ENCODE measurements at places on chromosomes 2 and 18.

GRCh38 chr18:39942702-39943101, 2012.3 kb upstream of the PIK3C3 start:
- no peak for DNase-seq

- DNase-seq, result no peak
Measured at GRCh38 chr18:38450876-38451275, 885.3 kb upstream of the CELF4 start.

GRCh38 chr2:150860301-150860700, 372.8 kb upstream of the RND3 start:
- no peak for DNase-seq

- no peak for DNase-seq
Measured at GRCh38 chr18:79634186-79634585, 45.4 kb upstream of the CTDP1 start.

- DNase-seq, result no peak
Measured at GRCh38 chr2:11023326-11024258, 111.9 kb downstream of the KCNF1 start.

DNA sequence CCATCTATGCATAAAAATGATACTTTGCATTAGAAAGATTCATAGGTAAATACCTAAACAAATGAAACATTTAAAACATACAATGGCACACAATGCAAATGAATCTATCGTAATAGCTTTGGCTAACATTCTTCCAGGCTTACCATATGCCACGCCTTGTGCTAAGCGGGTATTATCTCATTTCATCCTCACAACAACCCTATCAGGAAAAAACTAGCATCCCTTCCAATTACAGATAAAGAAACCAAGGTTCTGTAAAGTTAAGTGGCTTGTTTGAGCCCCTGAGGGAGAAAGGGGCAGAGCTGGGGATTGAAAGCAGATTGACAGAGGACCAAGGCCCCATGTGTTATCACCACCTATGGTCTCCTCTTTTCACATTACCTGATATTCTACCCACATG, 145.4 kb upstream of the ETAA1 start:
- DNase-seq, result no peak

DNA sequence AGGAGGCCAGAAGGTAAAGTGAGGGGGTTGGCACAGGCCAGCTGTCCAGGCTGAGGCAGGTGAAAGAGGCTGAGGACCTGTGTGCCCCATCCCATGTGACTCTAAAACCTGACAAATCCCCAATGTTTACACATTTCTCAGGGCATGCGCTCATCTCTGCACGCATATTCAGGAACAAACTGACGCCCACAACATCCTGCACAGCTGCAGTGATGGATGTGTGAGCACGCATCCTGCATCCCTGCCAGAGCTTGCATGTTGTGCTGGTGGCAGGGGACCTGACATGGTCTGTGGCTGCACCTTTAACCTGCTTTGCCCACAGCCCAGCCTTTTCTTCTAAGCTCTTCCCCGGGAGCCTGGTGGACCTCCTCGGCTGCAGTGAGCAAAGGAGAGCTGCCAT, 83.1 kb downstream of the FBXO15 start:
- no peak for DNase-seq

DNA sequence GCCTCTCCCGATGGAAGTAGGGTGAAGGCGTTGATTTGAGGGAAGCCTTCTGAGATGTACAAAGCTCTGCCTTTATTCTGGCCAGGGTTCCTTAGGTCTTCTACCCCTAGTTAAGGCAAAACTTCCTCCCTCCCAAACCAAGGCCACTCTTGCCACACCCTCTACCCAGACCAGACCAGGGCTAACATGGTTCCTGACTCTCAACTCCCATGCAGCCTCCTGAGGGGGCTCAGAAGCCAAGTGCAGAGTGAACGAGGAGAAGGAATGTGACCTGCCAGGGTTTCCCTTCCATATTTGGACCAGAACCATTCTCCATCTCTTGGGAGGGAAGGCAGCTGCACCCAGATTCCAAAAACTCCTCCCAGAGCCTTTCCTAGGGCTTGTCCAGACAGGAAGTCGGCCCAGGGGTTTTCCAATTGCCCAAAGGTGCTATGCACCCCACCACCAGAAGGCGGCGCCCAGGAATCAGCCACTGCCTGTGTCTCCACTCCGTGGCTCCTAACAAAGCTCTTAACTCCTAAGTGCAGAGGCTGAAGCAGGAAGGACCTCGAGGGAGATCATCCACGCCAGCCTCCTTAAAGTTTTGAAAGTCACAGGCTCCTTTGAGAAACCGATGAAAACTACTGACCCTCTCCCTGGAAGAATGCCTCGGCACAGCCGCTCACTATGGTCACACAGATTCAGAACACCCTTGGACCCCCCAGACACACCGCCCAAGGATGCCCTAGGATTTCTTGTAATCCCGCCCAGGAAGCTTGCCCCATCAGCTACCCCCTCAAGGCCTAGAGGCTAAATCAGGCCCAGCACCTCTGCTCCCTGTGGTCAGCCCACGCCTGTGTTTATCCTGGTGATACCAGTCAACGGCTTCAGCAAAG, 157.8 kb downstream of the SMAD2 start:
- no peak for DNase-seq

GRCh38 chr2:164535280-164536025, 85.8 kb downstream of the GRB14 start:
- no peak for DNase-seq

DNA sequence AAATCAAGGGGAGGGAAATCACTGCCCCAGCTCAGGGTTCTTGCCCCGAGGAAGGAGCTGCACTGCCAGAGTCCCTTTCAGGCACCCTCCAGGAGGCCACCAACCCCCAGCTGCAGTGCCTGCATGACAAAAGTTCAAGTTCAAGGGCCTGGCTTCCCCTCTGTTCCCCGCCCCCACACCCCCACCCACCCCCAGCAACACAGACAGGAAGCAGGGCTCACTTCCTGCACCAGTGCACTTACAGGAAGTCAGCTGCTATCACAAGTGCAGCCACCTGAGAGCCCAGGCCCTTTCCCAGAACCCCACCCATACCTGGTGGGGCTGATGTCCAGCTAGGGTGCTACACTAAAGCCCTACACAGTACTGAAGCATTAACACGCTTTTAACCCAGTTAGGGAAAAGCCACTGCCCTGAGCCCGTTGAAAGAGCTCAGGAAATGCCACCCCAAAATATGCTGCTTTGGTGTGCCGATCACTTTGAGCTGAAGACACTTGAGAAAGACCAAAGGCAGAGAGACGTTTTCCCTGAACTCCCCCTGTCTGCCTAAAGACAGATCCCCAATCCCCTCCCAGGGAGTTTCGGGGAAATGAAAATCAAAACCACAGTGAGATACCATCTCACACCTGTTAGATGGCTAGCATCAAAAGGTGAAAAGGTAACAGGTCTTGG, 109.9 kb upstream of the CAB39 start:
- DNase-seq, result peak; percentile 31

- no peak for DNase-seq
Measured at GRCh38 chr2:33788044-33788443, 188.9 kb upstream of the FAM98A start.

GRCh38 chr2:180184506-180184905, 177.4 kb upstream of the CWC22 start:
- no peak for DNase-seq

- DNase-seq, result no peak
Measured at GRCh38 chr2:128357506-128358370, 39.1 kb upstream of the HS6ST1 start.

- no peak for DNase-seq
Measured at GRCh38 chr2:191580581-191580980, 97.4 kb upstream of the NABP1 start.

GRCh38 chr2:17643031-17643615, 102.6 kb downstream of the VSNL1 start:
- no peak for DNase-seq

GRCh38 chr2:37337620-37338280, 6.7 kb upstream of the QPCT start:
- DNase-seq, result no peak

DNA sequence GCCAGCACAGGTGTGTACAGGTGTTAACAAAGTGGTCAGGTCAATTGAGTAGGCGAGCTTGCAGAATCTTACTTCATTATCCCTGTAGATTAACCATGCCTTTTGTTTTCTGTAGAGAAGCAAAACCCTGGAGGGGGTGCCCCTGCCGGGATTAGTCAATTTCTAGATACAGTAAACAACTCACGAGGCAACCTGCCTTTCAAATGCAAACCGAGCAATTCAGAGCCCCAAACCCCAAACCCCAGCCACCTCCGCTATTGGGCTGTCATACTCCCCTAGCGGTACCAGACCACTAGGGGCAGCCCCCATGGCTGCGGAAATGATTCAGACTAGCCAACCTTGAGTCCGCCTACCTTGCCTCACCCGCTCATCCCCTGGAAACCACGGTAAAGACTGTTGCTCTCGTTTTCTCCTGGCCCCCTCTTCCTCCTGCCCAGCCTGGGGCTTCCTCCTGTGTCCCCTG, 61.4 kb upstream of the KIF5C start:
- DNase-seq, result peak; percentile 65

DNA sequence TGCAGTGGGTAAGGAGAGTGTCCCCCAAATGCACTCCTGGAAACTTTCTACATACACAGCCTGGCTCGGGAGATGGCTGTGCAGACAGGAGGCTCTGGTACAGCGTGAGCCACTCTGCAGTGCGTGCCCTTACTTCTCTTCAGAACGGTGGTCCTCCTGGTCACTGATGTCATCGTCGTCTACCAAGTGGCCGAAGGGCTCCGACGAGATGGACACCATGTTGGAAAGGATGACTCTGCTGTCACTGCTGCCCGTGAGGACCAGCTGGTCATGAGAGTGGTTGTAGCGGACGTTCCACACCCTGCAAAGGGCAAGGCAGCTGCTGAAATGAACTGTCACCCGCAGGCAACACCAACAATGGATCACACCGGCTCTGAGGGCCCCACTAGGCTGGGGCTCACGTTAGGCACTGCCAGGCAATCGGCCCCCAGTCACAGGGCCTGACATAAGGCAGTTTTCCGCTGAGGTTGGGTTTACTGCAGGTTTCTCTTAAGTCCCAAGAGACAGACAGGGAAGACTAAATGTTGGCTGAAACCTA, 185.3 kb downstream of the EIPR1 start:
- no peak for DNase-seq

- no peak for DNase-seq
Measured at GRCh38 chr2:119231975-119232665, 8.5 kb downstream of the STEAP3 start.

DNA sequence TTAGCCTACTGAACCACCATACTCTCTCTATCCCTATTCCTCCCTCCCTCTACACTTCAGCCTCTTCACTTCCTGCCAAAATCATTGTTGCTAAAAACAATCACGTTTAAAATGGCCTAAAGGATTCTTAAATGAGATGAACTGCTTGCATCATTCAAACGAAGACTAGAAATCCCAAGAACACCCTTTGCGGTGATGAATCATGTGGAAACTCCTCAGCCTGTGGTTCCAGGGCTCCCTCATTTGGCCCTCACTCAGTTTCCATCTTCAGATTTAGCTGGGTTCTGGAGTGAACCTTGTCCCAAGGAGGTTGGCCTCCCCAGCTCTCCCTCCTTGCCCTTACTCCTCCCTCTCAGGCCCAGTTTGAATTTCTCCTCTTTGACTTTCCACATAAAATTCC, 125.6 kb upstream of the CDC42EP3 start:
- DNase-seq, result no peak

- DNase-seq, result no peak
Measured at GRCh38 chr2:207619764-207620203, 5.4 kb downstream of the METTL21A start.

DNA sequence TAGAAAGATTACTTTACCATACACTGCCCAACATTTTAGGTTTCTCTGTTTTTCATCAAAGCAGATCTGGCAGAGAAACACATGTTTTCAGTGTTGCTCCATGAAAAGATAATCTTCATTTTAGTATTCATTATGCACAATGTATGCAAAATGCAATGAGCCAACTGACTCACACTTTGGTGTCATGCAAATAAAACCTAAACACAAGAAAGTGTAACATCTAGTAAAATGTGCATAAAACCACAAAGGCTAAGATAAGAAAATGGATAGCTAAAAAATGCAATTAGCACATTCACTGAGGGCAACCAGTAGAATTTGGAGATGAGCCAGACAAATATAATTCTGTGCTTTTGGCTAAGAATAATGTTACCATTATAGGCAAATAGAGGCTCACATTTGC, 203.5 kb upstream of the UBE2E3 start:
- DNase-seq, result no peak

GRCh38 chr2:65130664-65131175, 814 bp upstream of the RAB1A start:
- no peak for DNase-seq

DNA sequence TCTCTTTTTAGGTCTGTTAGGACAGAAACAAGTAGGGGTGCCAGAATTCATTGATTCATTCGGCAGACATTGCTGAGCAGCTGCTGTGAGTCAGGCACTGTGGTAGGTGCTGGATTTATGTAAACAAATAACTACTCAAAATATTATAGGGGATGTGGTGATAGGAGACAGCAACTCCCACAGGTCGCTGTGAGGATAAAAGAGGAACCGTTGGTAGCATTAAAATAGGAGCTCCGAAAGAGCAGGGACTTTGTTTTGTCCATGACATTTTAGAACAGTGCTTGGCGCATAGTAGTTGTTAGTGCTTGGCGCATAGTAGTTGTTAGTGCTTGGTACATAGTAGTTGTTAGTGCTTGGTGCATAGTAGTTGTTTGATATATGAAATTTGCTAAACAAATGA, 29.2 kb downstream of the ATP6V1C2 start:
- DNase-seq, result no peak

DNA sequence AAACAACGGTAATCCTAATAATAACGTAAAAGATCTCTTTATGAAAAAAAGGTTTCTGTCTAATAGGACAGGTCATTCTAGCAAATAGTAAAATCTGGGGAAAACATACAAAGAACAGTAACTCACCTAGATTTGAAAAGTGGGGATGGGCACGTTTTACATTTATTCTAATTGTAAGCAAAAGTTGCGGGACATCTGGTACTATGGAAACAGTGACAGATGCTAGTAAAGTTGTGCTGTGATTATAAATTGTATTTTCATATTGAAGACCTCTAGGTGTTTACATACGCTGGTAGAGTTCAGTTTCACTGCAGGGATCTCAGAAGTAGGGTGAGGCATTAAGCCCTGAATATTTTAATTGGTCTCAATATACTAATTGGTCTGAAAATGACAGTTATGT, 422.5 kb downstream of the DPP10 start:
- no peak for DNase-seq

DNA sequence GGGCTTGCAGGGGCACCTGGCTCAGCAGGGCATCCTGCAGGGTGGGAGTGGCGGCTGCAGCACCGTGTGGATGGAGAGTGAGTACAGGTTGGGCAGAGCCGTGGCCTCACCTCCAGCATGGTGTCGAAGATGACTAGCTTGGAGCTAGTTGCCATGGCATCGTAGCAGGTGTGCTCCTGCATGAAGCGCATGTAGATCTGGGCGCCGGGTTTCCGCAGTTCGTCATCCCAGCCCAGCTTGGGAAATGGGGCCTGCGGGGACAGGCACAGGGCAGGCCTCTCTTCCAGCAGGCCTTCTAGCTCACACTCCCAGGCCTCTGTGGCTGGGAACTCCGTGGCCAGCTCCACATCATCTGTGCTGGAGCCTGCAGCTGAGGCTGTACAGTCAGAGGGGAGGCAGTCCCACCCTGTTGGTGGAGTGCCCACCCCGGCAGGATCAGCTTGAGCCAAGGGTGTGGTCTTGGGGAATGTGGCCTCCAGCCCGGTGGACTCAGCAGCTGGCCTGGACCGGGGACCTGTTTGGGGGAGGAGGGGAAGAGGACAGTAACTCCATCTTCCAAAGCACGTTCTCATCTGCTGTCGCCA, 1.6 kb downstream of the PRKAG3 start:
- DNase-seq, result no peak

Measured in stimulated activated CD8-positive, alpha-beta memory T cell treated with anti-CD3 and anti-CD28 coated beads, Interleukin-15, amount 100 ng/mL, for 4 hours (primary cell).